ENCODE measurements at places on chromosomes 2 and 18.

- no peak for DNase-seq
Observed at GRCh38 chr2:108271691-108272253, 16.9 kb upstream of the SULT1C2 start.

GRCh38 chr18:40832362-40832761 is 1122.7 kb upstream of the PIK3C3 start:
- no peak for DNase-seq

DNA sequence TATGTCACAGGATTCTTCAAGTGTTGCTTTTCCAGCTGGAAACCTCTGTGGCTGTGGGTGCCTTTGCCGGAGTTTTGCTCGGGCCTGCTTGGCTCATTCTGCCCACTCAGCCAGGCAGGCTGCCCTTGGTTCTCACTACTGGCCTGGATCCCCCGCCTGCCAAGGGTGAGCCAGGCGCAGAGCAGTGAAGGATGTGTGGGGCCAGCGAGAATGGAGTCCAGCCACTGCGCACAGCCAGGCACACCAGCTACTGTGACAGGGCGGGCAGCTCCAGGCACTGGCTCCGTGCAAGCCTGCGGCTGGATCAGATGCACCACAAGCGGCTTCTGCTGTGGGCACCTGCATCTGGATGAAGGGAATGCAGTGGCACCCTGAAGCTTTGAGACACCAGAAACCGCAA is 257.1 kb downstream of the RPRM start:
- no peak for DNase-seq

GRCh38 chr2:240236217-240237111 is 96.0 kb upstream of the OTOS start:
- no peak for DNase-seq

DNA sequence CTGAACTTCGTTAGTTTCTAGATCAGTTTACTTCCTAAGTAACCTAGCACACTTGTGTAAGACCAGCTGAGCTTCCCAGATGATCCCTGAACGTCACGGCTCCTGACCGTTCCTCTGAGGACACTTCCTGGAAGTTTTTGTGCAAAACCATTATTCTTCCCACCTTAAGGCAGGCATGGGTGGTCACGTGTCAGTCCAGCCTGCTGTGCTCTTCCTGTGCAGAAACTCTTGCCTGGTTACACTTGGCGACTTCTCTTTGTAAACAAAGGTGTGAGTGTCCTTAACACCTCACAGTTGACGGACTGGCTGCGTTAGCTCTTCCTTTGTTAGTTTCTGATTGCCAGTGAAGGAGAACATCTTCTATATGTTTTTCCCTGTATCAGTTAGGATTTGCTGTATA is 118.3 kb downstream of the SH3RF3 start:
- DNase-seq = no peak

GRCh38 chr2:82282111-82282882 is 1977.7 kb upstream of the LRRTM1 start:
- no peak for DNase-seq

- no peak for DNase-seq
Observed at GRCh38 chr2:10175441-10175840, 52.9 kb downstream of the RRM2 start.

GRCh38 chr2:171346723-171347557 is 86.8 kb downstream of the METTL8 start:
- no peak for DNase-seq

- no peak for DNase-seq
Observed at GRCh38 chr18:74567822-74568221, 29.8 kb upstream of the ZNF407 start.

GRCh38 chr2:46363535-46364170 is 66.4 kb downstream of the EPAS1 start:
- no peak for DNase-seq

DNA sequence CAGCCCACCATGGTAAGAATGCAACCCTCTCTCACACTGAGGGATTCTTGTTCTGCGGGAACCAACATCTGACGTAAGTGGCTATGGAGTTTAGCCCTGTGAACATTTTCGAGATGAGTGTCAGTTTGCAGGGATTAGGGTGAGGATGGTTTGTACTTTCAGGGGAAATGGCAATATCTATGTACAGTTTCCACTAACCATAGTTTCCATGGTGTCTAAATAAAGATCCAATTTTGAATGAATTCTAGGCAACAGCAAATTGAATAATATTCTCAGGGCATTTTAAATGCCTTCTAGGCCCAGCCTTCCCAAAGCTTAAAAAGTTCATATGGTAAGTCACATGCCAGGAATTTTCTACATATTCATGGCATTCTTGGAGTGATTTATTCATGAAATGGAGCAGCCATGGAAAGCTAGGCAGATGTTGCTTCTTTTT is 105.4 kb upstream of the MMADHC start:
- no peak for DNase-seq

GRCh38 chr2:42902939-42903709 is 110.7 kb upstream of the HAAO start:
- no peak for DNase-seq

DNA sequence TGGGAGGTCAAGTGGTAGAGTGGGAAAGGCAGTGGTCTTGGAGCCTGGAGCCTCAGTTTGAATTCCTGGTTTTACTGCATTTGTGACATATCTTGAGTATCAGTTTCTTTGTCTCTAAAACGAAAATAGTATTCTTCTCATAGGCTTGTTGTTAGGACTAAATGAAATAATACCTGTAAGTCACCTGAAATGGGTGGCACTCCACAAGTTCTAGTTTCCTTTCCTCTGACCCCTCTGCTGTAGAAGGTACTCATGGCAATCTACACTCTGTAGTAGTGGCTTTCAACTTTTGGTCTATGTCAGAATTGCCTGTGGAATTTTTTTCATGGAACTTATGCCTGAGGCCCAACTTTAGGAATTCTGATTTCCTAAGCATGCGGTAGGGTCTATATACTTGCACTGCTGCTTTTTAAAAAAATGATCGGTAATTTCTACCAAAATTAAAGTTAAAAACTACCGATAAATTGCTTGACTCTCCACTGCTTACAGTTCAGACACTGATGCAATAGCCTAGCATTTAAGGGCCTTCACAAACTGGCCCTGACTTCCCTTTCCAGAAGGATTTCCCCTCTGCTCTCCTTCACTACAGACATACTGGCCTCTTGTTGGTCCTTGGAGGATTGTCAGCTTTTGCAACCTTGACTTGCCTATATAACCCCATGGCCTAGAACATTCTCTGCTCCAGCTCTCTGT is 47.2 kb downstream of the PLEK start:
- DNase-seq = no peak

- no peak for DNase-seq
Observed at GRCh38 chr2:67320861-67321587, 76.1 kb upstream of the ETAA1 start.

- no peak for DNase-seq
Observed at GRCh38 chr18:23828426-23828825, 139.2 kb downstream of the LAMA3 start.

DNA sequence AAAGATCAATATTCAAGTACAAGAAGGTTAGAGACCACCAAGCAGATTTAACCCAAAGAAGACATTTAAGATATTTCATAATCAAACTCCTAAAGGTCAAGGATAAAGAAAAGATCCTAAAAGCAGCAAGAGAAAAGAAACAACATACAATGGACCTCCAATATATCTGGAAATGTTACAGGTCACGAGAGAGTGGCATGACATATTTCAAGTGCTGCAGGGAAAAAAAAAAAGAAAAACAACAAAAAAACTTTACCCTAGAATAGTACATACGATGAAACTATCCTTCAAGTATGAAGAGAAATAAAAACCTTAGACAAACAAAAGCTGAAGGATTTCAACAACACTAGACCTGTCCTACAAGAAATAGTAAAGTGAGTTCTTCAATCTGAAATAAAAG is 91.5 kb upstream of the CD226 start:
- no peak for DNase-seq

DNA sequence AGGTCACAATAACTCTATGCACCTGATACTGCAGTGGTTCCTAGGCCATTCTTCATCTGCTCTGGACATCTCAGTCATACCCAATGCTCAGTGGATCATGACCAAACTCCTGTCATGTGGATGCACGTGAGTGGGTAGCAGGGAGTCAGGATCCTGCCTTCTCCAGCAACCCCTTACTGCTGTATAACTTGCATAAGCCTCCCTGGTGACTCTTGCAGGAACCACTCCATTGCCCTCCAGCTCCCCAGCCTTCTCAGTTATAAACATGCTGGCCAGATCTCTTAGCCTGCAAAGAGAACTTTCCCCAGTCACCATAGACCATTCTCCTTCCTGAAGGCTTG is 98.6 kb upstream of the ZNF397 start:
- DNase-seq = no peak

- no peak for DNase-seq
Observed at GRCh38 chr18:3654442-3655253, 204.7 kb downstream of the TGIF1 start.

DNA sequence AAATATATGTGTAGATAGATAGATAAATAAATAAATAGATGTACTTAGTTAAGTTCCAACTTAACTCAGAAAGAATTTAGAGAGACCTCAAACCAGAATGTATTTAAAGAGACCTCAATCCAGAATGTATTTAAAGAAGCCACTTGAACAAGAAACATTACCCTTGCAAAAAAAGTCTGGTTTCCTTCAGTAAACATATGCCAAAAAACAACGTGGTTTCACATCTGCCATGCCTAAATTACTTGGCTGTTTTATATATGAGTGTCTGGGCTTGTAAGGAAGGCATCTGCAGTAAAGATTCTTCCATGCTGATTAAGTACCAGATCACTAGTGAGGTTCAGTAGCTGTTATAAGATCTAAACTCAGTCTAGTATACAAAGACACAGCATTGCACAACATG is 29.1 kb upstream of the RPE start:
- no peak for DNase-seq

DNA sequence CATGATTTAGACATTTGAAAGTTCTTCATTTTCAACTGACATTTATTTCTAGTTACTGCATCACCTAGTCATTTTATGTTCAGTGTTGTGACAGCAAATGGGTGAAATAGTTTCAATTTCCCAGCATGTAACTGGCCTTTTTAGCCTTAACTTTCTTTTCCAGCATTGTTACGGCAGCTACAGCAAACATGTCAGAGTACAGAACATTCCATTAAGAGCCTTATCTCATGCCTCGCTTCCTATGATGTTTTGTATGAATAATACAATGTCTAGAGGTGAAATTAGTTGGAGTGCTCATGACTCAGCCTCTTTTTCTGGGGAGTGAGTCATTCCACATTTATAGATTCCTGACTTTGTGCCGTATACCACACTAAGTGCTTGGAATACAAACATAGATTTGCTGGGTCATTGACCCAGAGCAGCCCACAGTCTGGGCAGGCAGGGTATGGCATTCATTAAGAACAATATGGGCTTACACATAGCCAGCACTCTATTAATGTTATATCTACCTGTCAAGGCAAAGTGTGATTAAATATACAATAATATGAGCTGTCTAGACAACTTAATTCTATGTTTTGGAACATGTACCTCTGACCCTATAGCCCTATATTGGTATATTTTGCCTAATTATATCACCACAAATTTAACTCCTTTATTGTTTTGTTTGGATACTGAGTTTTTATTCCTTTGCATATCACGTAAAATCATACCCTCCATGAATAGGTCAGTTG is 72.2 kb downstream of the MAP2 start:
- DNase-seq = no peak

GRCh38 chr18:34871435-34871834 is 161.3 kb downstream of the DTNA start:
- DNase-seq = no peak

DNA sequence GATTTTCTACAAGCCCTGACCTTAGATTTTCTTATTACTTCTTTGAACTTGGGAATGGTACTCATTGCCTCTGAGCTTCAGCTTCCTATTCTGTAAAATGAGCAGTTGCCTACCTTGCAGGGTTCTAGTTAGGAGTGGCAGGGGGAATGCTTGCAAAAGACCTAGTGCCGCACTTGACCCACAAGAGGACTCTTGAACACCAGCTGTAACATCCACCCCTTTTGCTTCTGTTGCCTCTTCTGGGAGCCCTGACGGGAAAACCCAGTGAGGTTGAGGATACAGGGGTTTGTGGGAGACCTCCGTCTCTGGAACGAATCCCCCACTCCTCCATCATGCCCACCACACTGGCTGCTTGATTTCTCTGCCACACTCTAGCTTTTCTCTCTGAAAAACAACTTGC is 27.1 kb upstream of the LBH start:
- no peak for DNase-seq

- no peak for DNase-seq
Observed at GRCh38 chr2:212646698-212647366, 108.2 kb upstream of the ERBB4 start.

- DNase-seq = no peak
Observed at GRCh38 chr18:45825258-45826044, at the start of gene SIGLEC15. TSS of gene SIGLEC15 (plus strand) at chr18:45825675. CDS start at chr18:45825729, 54 bp downstream.

GRCh38 chr2:122486086-122486485 is 730.6 kb downstream of the TSN start:
- DNase-seq = no peak

- peak; percentile 22 for DNase-seq
Observed at GRCh38 chr2:157922336-157922735, 46.2 kb upstream of the ACVR1 start.

DNA sequence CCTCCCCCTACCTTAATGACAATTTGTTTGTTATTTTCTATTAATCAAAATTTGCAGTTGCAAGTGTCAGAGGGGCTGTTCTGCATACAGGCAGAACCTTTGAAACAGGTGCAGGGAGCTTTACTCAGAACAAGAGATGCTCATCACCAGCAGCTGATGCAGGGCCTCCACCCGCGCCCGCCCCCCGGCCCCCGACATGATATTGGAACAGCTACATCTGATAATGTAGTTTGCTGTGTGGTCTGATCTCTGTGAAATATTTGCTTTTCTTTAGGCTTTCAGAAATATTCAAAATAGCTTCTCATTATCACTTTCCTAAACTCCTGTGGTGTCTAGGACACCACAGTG is 130.0 kb downstream of the PRKCE start:
- DNase-seq = no peak

DNA sequence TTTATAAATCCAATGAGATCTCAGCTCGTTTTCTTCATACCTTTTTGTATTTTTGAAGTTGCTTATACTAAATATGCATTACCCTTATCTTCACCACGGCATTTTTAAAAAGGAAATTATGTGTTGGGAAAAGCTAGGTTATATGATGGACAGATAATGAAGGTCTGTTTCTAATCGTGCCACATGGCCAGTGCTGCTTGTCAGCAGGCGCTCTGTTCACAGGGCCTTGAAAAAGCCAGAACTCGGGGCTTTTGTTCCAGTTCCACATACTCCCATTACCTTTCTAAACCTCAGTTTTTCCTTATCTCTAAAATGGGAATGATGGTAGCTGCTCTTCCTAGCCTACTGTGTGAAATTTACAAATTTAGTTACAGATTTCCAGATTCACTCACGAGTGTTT is 42.0 kb downstream of the EPAS1 start:
- no peak for DNase-seq
